ENCODE measurements at places on chromosomes 1 and 21.

GRCh38 chr1:210143465-210144062 is 89.0 kb upstream of the SERTAD4 start:
- no peak for DNase-seq

DNA sequence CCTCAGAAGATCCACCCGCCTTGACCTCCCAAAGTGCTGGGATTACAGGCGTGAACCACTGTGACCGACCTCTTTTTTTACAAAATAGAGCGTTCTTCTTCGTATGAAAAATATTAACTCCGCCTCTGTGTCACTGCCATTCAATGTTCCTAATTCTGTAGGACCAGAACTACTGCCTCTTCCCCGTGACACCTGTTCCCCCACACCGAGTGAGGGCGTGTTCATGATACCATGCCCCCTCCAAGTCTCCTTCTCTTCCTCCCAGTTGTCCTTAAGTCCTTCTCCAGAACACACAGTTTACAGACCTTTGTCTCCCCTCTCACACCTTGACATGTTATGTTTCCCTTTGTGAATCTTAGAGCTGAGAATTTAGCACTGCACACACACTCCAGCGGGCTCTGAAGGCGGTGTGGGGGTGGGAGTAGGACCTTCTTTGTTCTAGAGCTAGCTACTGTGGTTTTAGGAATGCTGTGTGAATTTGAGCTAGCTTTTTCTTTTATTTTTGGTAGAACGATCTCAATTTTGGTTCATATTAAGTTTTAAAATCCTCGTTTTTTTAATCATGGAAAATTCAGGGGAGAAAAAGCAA is 82.4 kb upstream of the LPGAT1 start:
- no peak for DNase-seq

GRCh38 chr21:32728456-32728839 is 635 bp upstream of the SYNJ1 start:
- no peak for DNase-seq

DNA sequence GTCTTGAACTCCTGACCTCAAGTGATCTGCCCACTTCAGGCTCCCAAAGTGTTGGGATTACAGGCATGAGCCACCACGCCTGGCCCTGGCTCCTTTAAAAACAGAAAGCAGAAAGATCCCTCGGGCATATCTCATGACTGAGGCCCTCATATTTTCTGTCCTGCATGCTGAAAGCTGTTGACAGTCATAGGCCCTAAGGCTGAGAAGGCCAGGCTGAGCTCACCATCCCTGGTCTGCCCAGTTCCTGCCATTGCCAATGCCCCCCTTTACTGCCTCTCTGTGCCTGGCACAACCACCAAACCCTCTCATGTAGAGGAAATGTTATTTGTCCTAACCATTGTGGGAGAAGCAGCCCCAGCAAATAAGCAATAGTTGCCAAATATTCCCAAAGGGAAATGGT is 12.7 kb downstream of the CD34 start:
- no peak for DNase-seq

DNA sequence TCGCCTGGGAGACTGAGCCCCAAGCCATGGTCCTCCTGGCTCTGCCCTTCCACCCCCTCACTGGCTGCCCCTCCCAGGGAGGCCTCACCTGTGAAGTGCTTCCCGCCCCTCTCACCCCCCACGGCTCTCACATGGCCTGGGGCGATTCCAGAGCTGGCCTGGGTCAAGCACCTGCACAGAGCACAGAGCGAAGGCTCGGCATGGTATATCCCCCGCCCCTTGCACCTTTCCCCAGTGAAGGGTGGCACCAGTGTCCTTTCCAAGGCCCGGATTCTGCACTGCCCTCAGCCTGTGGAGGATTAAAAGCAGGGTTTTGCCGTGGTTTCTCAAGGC is 1.1 kb upstream of the AJAP1 start:
- no peak for DNase-seq
